ENCODE measurements at places on chromosomes 2 and 18. TPM values are rescaled to one million over a fixed set of nuclear protein-coding genes. Genes with fewer than 3 reads are reported as not detected.

- H3K27me3 ChIP-seq = no peaks in the 10 kb centered on the region
- peak overlapping the region; percentile 86 for H3K27ac ChIP-seq
- no peaks in the 10 kb centered on the region for H3K36me3 ChIP-seq
- H3K4me3 ChIP-seq = no peak overlapping the region
- DNase-seq = no peak
- H3K4me1 ChIP-seq = peaks cover 62% of the 10 kb centered on the region
Observed at GRCh38 chr2:27796791-27797765, 25.6 kb downstream of the MRPL33 start.

DNA sequence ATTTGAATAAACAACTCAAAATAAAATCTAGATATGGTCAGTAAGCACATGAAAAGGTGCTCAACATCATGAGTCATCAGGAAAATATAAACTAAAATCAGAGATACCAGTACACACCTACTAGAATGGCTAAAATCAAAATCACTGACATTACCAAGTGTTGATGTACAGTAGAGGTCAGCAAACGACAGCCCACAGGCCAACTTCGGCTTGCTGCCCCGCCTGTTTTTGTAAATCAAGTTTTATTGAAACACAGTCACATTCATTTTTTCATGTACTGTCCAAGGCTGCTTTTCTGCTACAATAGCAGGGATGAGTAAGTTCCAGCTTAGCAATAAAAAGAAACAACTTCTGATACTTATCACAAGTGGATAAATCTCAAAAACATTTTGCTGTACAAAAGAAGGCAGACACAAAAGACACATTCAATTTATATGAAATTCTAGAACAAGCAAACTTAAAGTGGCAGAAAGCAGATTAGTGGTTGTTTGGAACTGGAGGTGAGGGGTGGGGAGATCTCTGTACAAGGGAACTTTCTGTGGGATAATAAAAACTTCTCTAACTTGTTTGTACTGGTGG is 32.1 kb downstream of the TRAK2 start:
- no peaks in the 10 kb centered on the region for H3K27me3 ChIP-seq
- H3K36me3 ChIP-seq = no peaks in the 10 kb centered on the region
- no peak for DNase-seq

The UPP2 gene
- total RNA-seq = not detected

GRCh38 chr2:9558948-9559381 is 3.3 kb upstream of the ADAM17 start:
- peak overlapping the region; percentile 57 for H3K27ac ChIP-seq
- no peak overlapping the region for H3K4me3 ChIP-seq
- H3K27me3 ChIP-seq = no peaks in the 10 kb centered on the region
- DNase-seq = no peak
- peaks cover 22% of the 10 kb centered on the region for H3K4me1 ChIP-seq
- H3K36me3 ChIP-seq = peaks cover 5% of the 10 kb centered on the region

DNA sequence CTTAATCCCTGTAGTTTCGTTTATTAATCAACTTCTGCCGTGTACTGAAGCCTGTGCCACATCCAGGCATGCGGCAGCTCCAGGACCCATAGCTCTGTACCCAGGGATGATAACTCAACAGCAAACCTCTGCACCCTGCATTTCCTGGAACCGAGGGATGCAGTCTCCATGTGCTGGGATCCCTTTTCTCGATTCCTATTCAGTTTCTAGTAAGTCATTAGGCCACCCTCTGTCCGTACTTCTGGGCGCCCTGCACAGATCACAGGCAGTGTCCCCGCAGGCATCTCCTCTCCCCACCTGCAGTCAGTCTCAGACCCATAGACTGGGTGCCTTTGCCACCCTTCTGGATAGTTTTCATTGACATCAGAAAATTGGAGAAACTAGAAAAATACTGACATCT is 18.8 kb downstream of the TMEM18 start:
- H3K4me1 ChIP-seq = no peaks in the 10 kb centered on the region
- peaks cover 11% of the 10 kb centered on the region for H3K36me3 ChIP-seq
- no peak overlapping the region for H3K27ac ChIP-seq
- no peak overlapping the region for H3K4me3 ChIP-seq
- no peaks in the 10 kb centered on the region for H3K27me3 ChIP-seq

The SLC66A3 gene
- total RNA-seq = 70.6 TPM

The MYO5B gene
- total RNA-seq = 13.9 TPM

The TBR1 gene
- not detected for total RNA-seq

- DNase-seq = no peak
- H3K4me3 ChIP-seq = no peak overlapping the region
- H3K36me3 ChIP-seq = no peaks in the 10 kb centered on the region
- no peaks in the 10 kb centered on the region for H3K4me1 ChIP-seq
- H3K27me3 ChIP-seq = no peaks in the 10 kb centered on the region
- no peak overlapping the region for H3K27ac ChIP-seq
Observed at GRCh38 chr18:23897291-23897690, 117.3 kb upstream of the TTC39C start.

DNA sequence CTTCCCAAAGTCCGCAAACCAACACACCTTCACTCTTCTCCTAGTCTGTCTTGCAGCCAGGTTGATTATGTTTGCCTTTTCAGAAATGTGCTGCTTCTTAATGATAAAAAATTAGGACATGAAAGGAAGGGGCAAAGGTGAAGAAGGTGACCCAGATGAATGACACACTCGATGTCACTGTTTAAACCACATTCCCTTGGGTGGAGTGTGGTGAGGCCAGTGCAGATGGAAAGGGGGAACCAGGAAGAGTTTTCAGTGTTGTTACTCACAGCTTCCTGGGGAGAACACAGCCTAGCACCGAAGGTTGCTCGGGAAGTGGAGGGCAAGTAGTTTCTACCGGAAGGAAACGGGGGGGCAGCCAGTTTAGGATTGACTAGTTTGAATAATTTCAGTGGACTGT is 57.2 kb upstream of the BOD1L2 start:
- no peaks in the 10 kb centered on the region for H3K4me1 ChIP-seq
- H3K4me3 ChIP-seq = no peak overlapping the region
- no peak for DNase-seq
- H3K36me3 ChIP-seq = no peaks in the 10 kb centered on the region
- no peak overlapping the region for H3K27ac ChIP-seq
- H3K27me3 ChIP-seq = no peaks in the 10 kb centered on the region

DNA sequence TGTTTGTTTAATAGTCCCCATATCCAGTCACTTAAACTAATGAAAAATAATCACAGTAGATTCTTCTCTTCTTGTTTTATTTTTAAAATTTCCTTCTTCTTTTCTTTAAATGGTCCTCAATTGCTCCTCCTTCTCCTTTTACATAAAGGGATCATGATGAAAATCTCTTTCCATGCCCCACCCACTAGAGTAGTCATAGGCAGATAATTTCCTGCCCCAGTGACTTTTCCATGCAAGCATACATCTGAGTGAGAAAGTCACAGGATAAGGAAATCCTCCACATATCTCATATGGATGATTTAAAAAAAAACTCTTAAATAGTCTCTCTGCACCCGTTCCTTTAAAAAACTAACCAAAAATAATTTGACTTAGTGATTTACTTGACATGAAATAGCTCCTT is 552.3 kb upstream of the SETBP1 start:
- no peak for DNase-seq
- no peaks in the 10 kb centered on the region for H3K27me3 ChIP-seq
- H3K36me3 ChIP-seq = no peaks in the 10 kb centered on the region
- no peak overlapping the region for H3K27ac ChIP-seq
- peaks cover 6% of the 10 kb centered on the region for H3K4me1 ChIP-seq

The ALPI gene
- not detected for total RNA-seq

The REG1B gene
- not detected for total RNA-seq

The UXS1 gene
- total RNA-seq = 37.2 TPM

The RRM2 gene
- not detected for total RNA-seq

- no peaks in the 10 kb centered on the region for H3K36me3 ChIP-seq
- H3K4me3 ChIP-seq = no peak overlapping the region
- no peak for DNase-seq
- H3K27me3 ChIP-seq = no peaks in the 10 kb centered on the region
Observed at GRCh38 chr2:240191001-240191400, 50.5 kb upstream of the OTOS start.

GRCh38 chr18:67672716-67673115 is 156.2 kb upstream of the DSEL start:
- H3K27me3 ChIP-seq = no peaks in the 10 kb centered on the region
- H3K4me3 ChIP-seq = no peak overlapping the region
- no peak for DNase-seq
- no peak overlapping the region for H3K27ac ChIP-seq
- H3K4me1 ChIP-seq = no peaks in the 10 kb centered on the region

DNA sequence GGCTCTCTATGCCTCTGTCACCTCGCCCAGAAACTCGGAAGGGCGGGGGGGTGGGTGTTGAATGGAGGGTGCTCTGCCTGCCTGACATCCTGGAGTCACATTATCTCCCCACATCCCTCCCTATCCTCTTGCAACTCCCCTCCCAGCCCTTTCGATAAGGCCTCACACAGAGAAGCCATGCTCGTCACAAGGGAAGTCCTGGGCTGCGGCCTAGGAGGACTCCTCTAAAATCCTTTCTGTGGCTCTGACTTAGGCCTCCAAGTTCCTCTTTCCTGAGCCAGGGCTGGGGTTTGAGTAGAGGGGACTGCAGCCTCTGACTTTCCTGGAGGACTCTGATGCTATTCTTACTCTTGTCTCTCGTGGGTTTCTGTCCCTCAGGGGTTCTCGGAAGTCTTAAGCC is 75.0 kb upstream of the PKDCC start:
- no peak overlapping the region for H3K4me3 ChIP-seq
- no peaks in the 10 kb centered on the region for H3K27me3 ChIP-seq
- H3K27ac ChIP-seq = no peak overlapping the region
- DNase-seq = no peak
- H3K36me3 ChIP-seq = no peaks in the 10 kb centered on the region

- H3K4me3 ChIP-seq = no peak overlapping the region
- no peak overlapping the region for H3K27ac ChIP-seq
- no peaks in the 10 kb centered on the region for H3K27me3 ChIP-seq
- DNase-seq = no peak
- no peaks in the 10 kb centered on the region for H3K36me3 ChIP-seq
- H3K4me1 ChIP-seq = no peaks in the 10 kb centered on the region
Observed at GRCh38 chr2:143083636-143084035, 45.6 kb upstream of the ARHGAP15 start.

The SCN9A gene
- 7.8 TPM for total RNA-seq

DNA sequence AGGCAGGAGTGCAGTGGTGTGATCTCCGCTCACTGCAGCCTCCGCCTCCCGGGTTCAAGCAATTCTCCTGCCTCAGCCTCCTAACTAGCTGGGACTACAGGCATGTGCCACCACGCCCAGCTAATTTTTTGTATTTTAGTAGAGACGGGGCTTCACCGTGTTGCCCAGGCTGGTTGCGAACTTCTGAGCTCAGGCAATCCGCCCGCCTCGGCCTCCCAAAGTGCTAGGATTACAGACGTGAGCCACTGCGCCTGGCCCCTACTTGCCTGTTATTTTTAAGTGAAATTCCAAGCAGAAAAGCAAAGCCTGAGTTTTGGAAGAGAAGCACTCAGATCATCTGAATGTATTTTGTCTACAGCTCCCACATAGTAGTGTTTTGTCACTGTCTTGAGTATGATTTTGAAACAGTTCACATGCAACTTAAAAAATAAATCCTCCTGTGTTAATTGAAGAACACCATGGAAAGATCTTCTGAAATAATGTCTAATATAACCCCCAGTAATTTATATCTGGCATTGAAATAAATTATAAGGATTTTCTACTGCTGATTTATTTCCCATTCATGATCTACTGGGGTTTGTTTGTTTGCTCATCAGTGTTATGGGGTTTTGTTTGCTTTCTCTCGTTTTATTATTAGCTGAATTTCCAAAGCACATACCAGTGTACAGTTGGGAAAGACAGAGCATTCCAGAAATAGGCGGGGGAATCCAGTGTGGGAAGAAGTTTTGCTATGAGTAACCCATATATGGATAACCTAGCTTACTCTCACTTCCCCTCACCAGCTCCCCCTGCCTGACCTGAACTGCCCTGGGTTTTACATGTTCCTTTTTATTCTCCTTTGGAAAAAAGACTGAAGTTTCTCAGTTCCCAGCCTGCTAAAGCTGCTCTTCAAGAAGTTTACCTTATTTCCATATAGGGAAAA is 80.1 kb upstream of the MAP3K20 start:
- H3K4me1 ChIP-seq = peaks cover 12% of the 10 kb centered on the region
- H3K36me3 ChIP-seq = peaks cover 31% of the 10 kb centered on the region
- peak overlapping the region; percentile 1 for H3K27ac ChIP-seq
- no peak overlapping the region for H3K4me3 ChIP-seq
- H3K27me3 ChIP-seq = no peaks in the 10 kb centered on the region
- DNase-seq = no peak

The PMS1 gene
- total RNA-seq = 15.0 TPM

GRCh38 chr2:72989770-72990556 is 72.6 kb downstream of the EMX1 start:
- no peaks in the 10 kb centered on the region for H3K27me3 ChIP-seq
- no peak for DNase-seq
- peaks cover 20% of the 10 kb centered on the region for H3K4me1 ChIP-seq
- H3K4me3 ChIP-seq = no peak overlapping the region

DNA sequence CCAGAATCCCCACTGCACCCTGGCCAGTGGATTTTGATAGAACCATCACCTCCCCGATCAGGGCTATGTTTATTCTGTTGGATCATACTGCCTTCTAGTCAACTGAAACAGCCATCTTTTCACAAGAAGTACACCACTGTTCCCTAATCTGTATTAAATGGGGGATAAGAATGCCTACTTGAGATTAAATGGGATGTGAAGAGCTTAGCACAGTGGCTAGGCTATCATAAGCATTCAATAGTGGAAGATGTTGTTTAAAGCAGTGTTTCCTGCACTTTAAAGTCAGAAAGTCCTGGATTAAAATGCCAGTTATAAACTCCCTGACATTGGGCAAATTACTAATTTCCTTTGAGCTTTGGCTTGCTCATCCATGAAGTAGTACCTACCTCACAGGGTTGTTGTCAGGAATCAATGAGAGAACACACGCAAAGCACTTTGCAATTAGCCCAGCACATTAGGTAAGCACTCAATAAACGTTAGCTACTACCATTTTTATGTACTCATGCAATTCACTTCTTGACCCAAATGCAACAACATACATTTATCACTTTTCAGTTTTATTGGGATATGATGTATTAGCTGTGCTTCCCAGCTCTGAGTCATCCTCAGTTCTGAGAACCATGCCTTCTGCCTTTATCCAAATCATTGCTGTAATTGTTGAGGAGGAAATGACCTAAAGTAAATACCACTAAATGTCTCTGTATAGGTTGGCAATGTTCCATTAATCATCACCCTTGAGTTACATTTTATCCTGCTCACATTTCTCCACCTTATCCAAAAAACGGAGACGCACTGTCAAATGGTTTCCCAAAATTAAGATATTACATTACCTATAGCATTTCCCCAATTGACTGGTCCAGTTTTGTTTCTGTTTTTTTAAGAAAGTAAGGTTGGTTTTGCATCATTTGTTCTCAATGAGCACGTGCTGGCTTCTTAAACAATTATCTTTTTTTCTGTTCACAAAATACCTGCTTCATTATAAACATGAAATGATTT is 2.1 kb downstream of the TMEM247 start:
- no peak overlapping the region for H3K4me3 ChIP-seq
- no peak for DNase-seq
- H3K4me1 ChIP-seq = no peaks in the 10 kb centered on the region
- H3K27me3 ChIP-seq = no peaks in the 10 kb centered on the region

GRCh38 chr2:53452400-53452799 is 315.2 kb upstream of the CHAC2 start:
- no peaks in the 10 kb centered on the region for H3K36me3 ChIP-seq
- no peak overlapping the region for H3K4me3 ChIP-seq
- no peak overlapping the region for H3K27ac ChIP-seq
- no peaks in the 10 kb centered on the region for H3K27me3 ChIP-seq
- no peak for DNase-seq
- peaks cover 9% of the 10 kb centered on the region for H3K4me1 ChIP-seq
